CD4-positive, alpha-beta T cell (primary cell): ENCODE measurements at places on chromosomes 11 and 22. TPM values are rescaled to one million over a fixed set of nuclear protein-coding genes. Genes with fewer than 3 reads are reported as not detected.

ART5 gene
- not detected for total RNA-seq

TUG1 gene
- total RNA-seq = 85.8 TPM

P2RX6 gene
- 0.14 TPM for total RNA-seq

APOBEC3F gene
- 4.3 TPM for total RNA-seq

SCN3B gene
- total RNA-seq = not detected

SLC22A12 gene
- not detected for total RNA-seq

DNA sequence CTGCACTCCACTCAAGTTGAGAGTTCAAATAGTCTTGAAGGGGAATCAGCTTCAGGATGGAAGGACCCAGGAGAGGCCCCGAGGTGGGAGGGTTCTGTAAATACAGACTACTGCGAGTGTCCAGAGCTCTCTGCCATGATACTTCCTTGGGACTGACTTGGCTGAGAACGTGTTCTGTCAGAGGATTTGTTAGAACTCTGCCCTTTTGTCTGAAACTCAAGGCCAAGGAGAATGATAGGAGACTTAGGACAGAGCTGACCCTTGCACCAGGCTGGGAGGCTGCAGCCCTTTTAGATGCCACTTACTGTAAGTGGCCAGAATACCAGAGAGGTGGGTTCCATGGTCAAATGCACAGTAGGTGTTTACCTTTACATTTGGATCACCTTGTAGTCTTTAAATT, 2.9 kb upstream of the ATF4 start:
- no peak for DNase-seq
- H3K36me3 ChIP-seq = peaks cover 60% of the 10 kb centered on the region
- peaks cover 25% of the 10 kb centered on the region for H3K4me1 ChIP-seq
- H3K4me3 ChIP-seq = no peak overlapping the region
- H3K27ac ChIP-seq = no peak overlapping the region

DNA sequence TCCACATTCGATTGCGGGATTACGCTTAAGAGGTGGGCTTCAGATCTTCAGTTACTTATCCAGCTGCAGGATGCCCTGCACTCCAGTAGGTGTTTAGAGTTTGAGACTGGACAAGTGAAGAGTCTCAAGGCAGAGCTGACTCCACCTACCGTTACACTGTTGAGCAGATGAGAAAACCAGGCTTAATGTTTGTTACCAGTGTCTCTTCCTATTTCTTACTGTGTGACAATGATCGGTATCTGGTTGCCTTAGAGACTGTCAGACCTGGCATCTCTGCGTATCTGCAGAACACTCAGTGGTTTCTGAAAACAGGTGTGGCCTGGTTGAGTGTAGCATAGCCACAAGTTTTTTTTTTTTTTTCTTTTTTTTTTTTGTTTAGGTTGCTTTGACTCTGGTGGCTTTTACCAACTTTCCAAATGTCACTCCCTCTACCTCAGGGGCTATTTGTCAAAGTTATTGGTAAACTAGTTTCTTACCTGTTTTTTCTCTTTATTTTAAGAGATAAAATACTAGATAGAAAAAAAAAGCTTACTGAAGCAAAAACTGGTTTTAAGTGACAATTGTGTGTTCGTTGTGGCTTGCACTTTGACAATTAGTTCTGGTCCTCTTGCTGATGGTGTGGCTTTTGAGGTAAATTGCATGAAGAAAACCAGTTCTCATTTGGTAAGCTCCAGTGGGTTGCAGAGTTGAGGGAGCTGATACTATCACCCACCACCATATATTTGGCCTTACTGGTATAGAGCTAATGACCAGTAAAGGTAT, 284.8 kb downstream of the ETS1 start:
- peak overlapping the region; percentile 65 for H3K4me3 ChIP-seq
- H3K27me3 ChIP-seq = no peaks in the 10 kb centered on the region
- DNase-seq = peak; percentile 66
- H3K36me3 ChIP-seq = no peaks in the 10 kb centered on the region

- no peak overlapping the region for H3K4me3 ChIP-seq
- H3K36me3 ChIP-seq = no peaks in the 10 kb centered on the region
- H3K27me3 ChIP-seq = peaks cover 33% of the 10 kb centered on the region
- peak; percentile 74 for DNase-seq
Observed at GRCh38 chr11:69918938-69919650, 99.9 kb upstream of the FGF3 start.

GRCh38 chr22:34567367-34567766, 498.6 kb upstream of the ISX start:
- no peak overlapping the region for H3K27ac ChIP-seq
- DNase-seq = no peak
- H3K4me3 ChIP-seq = no peak overlapping the region
- no peaks in the 10 kb centered on the region for H3K27me3 ChIP-seq
- no peaks in the 10 kb centered on the region for H3K36me3 ChIP-seq

DNA sequence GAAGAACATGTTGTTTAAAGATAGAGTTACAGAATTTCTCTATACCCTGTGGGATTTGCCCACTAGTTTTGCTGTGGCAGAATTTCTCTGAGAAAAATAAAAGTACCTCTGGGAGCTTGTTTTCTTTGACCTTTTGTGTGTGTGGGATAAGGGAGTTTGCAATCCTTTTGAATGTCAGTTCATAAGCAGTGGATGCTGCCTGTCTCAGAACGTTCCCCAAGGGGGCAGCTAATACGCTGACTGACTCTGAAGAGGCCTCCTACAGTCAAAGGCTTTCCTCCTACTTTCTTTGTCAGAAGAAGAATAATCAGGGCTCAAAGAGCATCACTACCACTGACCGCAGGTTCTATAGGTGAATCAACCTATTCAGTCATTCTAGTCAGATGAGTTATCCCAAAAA, 140.6 kb downstream of the AASDHPPT start:
- no peak for DNase-seq
- no peak overlapping the region for H3K4me3 ChIP-seq
- no peaks in the 10 kb centered on the region for H3K36me3 ChIP-seq
- no peaks in the 10 kb centered on the region for H3K4me1 ChIP-seq
- H3K27ac ChIP-seq = no peak overlapping the region

DNA sequence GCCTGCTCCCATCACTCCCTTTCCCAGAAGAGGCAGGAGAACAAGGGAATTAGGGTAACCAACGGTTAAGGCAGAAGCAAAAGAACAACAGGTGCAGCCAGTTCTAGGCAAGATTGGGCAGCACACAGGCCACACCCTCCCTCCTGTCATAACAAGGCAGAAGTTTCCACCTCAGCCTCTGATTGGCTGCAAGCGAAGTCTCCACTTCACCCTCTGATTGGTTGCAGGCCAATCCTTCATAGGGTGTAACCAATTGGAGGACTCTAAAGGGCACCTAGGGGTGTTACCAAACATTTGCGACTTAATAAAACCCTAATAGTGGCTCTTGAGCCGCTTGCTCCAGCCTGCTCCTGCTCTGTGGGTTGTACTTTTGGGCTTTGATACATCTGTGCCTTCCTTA, 153.8 kb downstream of the CACNA1I start:
- no peak overlapping the region for H3K4me3 ChIP-seq
- no peaks in the 10 kb centered on the region for H3K36me3 ChIP-seq
- no peak overlapping the region for H3K27ac ChIP-seq
- no peaks in the 10 kb centered on the region for H3K27me3 ChIP-seq
- H3K4me1 ChIP-seq = no peaks in the 10 kb centered on the region

- no peak overlapping the region for H3K4me3 ChIP-seq
- no peak overlapping the region for H3K27ac ChIP-seq
- no peaks in the 10 kb centered on the region for H3K36me3 ChIP-seq
- peaks cover 3% of the 10 kb centered on the region for H3K27me3 ChIP-seq
Observed at GRCh38 chr11:3092603-3093141, 35.4 kb upstream of the CARS1 start.

DNA sequence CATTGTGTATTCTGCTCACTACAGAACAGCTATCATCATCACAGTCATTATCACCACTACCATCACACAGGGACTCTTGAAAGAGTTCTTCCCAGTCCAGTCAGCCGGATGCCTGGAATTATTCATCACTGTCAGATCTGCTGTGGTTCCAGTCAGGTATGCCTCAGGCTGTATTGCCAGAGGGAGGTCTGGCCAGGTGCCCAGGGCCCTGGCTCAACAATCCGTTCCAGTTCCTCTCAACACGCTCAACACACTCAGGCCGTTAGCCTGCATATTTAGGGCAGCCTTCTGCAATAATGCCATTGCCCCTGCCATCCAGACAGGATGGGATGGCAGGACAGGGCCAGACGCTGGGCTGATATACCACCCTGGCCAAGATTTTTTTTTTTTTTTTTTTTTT, 28.6 kb upstream of the RASL10A start:
- H3K27ac ChIP-seq = no peak overlapping the region
- H3K4me3 ChIP-seq = no peak overlapping the region
- DNase-seq = no peak
- no peaks in the 10 kb centered on the region for H3K4me1 ChIP-seq
- no peaks in the 10 kb centered on the region for H3K27me3 ChIP-seq
- H3K36me3 ChIP-seq = peaks cover 84% of the 10 kb centered on the region

GRCh38 chr11:100719809-100720221, 32.7 kb downstream of the ARHGAP42 start:
- no peak overlapping the region for H3K4me3 ChIP-seq
- H3K27me3 ChIP-seq = no peaks in the 10 kb centered on the region
- H3K27ac ChIP-seq = no peak overlapping the region
- H3K36me3 ChIP-seq = no peaks in the 10 kb centered on the region
